ENCODE measurements at places on chromosomes 5 and 9.

DNA sequence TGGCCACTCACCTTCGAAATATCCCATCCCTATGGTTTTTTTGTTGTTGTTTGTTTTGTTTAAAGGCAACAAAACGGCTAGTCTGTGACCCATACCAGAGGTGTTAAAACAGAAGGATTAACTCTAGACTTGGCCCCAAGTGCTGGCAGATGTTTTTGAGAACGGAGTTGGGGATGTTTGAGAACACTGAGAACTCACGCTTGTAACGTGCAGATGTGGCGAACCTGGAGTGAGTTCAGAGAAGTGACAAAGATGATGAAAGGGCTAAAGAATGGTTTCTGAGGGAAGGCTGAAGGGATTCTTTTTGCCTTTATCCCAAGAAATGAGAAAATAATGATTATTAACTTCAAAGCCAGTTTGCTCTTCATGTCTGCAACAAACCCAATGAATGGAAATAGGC is 286.5 kb downstream of the ZNF608 start:
- no peak for DNase-seq

DNA sequence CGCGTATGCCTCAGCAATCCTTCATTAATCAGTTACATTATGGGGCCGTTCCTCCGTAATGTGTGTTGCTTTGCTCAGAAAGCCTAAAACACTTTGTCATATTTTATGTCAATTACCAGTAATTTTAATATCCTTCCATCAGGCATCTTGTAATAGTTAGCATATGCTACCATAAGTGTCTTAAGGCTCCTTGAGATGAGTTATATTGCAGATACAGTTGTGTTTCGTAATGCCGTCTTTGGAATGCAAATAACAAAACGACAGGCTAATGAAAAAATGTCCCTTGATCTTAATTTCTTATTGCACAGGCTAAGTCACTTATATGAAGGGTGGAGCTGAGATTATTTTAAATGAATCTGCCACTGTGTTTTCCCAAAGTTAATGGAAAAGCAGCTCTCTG is 50.5 kb downstream of the TBCA start:
- no peak for DNase-seq

DNA sequence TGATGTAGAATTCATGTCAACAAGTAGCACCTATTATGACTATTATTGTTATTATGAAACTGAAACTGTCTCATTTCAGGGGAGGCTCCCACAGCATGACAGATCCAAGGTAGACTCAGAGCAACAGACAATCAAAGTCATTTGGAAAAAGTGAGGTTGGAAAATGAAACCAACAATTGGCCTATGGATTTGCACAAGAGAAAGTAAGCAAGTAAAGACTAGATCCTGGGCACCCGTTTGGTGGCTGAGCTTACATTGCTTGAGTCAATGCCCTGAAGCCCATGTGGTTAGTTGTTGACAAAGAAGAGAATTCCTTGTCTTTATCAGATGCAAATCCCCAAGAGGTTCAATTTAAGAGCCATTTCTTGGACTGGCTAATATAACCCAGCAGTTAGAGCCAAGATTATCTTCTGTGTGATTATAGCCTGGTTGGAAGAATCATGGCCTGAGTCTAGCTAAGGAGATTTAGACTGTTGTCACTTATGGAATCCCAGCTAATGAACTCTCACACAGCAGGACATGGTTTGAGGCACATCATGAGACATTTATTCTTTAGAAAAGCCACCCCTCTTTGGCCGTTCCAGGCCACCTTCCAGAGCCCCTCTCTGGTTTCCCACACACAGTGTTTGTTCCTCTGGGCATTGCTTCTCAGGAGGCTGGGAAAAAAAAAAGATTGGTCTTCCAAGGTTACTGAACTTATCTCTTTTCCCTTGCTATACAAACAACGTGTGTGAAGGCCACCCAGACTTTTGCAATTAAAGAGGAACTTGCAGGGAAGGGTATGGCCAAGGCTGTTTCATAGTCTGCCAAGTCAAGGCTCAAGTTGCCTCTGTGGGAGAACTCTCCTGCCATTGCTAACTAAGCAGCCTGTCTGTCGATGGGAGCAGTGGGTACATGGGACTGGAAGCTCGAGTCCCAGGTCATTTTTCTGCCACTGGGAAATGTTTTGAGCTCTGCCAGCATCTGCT is 399.5 kb downstream of the ENC1 start:
- no peak for DNase-seq

GRCh38 chr9:27353474-27354229 is 56.7 kb upstream of the EQTN start:
- DNase-seq, result no peak

GRCh38 chr5:178430186-178431062 is 159.8 kb downstream of the COL23A1 start:
- no peak for DNase-seq

DNA sequence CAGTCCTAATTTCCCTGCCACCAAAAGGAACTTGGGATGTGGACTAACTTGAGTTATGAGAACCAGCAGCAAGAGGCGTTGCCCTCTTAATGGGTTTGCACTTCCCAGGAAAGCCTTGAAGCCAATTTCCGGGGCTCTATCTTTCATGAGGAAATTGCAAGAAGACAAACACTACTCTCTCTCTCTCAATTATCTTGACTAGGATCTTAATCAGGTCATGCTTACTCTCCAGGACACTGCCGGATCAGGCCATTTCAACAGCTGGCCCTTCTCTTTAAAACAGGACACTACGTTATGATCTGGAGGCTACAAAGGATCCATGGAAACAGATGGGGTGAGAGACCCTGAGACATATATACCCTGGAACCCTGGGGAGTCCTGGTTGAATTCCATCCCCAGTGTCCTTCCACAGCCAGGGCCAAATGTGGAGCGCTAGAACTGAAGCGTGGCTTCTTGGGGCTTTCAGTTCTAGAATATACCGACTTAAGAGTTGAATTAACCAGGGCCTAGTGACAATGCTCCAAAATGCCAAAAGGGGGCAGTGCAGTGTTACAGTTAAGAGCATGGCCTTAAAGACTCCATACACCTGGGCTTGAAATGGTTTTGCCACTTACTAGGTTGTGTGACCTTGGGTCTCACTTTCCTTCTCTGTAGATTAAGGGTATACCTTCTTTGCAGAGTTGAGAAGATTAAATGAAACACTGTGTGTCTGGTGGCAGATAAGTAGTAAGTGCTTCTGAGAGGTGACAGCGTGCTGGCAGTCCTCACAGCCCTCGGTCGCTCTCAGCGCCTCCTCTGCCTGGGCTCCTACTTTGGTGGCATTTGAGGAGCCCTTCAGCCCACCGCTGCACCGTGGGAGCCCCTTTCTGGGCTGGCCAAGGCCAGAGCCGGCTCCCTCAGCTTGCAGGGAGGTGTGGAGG is 21.1 kb downstream of the FAM219A start:
- peak; percentile 37 for DNase-seq

GRCh38 chr5:64214132-64214531 is 48.5 kb downstream of the RNF180 start:
- no peak for DNase-seq

GRCh38 chr5:64766941-64767340 is 1.6 kb downstream of the SREK1IP1 start:
- DNase-seq, result no peak

GRCh38 chr9:378263-378662 is 163.6 kb downstream of the DOCK8 start:
- no peak for DNase-seq

DNA sequence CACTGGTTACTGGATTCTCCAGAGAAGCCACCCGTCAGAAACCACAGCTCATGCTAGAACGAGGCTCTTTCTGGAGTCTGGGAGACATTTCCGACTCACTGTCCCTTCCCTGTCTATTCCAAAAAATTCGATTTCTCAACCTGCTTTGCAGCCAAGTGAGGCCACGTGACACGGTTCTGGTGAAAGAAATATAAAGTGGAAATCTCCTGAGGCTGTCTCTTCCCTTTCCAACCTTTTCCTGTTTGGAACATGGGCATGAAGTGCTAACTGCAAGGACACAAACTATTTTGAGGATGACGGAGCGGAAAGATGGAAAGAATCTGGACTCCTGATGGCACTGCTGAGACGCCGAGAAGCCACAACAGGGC is 6.1 kb upstream of the PTGS1 start:
- no peak for DNase-seq

- DNase-seq, result no peak
Measured at GRCh38 chr5:176161431-176161830, 76.8 kb upstream of the SIMC1 start.

DNA sequence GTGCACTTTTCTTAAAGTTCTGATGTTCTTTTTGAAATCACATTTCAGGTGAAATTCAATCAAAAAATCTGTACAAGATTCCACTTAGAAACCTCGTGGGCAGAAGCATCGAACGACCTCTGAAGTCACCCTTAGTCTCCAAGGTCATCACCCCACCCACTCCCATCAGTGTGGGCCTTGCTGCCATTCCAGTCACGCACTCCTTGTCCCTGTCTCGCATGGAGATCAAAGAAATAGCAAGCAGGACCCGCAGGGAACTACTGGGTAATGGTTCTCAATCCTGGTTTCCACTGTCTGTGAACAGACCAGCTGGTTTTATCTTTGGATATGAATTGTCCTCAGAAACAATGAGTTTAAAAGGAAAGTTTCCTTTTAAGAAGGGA is 8.1 kb upstream of the SLC2A8 start:
- DNase-seq, result no peak

DNA sequence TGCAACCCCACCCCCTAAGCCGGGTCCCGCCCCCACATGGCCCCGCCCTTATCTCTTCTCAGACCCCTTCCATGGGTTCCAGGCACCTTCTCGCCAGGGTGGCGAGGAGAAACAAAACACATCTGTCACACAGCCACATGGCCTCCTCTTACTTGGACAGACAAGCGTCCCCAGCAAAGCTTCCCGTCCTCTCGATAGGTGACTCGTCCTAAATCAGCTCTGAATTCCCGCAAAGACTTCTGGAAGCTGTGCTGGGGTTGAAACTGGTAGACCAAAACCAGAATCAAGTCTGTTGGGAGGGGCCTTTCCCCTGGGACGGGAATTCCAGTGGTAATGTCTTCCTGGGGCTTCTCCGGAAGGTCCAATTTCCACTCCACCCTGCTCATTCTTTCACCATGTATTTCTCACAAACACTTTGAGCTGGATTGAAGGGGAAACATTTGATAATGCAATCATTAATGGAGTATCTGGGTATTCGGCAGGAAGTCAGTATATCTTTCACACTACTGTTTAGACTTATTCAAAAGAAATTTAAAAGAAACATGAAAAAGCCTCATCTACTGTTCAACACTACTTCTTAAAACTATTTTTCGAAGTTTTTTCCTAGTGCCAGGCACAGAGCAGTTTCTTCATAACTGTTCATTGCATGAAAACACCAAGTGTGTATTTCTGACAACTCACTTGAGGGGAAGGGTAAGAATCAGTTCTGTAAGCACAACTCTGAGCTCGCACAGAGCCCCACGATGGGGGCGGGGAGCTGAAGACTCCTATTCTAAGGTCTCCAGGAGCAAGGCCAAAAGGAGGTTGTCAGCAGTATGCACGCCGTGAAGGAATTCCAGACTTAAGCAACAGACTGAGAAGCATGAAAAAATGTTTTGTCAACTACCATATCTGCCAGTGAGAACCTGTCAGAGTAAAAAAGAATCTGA is 644 bp upstream of the CTNNAL1 start:
- DNase-seq, result no peak

DNA sequence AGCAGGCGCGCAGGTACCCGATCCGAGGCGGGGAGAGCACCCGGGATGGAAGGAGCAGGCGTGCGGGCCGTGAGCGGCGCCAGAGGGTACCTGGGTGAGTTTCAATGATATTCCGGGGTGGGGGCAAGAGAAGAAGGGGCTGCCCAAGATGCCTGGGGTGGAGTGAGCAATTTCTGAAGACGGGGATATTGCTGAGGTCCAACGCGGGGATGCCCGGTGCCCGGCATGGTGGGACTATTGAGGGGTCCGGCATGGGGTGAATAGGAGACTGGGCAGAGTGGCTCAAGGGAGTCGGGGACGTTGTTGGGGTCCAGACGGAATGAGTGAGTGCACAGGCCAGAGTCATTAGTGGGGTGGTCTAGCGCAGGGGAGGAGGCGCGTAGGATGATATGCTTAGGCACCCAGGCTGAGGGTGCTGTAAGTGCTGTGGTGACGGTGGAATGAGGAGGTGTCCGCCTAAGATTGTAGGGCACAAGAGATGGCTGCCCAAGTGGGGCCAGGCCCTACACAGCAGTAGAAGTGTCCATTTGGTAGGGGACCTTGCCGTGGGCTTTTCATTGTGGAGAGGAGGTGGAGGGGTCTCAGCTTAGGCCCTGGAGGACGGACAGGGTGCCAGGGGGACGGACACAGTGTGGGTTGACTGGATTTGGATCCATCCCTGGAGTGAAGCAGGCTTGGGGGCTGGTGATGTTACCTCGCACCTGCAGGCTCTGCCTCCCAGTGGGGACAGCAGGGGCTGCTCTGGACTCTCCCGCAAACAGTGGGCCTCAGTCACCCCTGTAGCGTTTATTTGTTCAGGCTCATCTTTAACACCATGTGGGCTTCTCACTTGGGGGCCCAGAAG is 719 bp downstream of the MIGA2 start:
- no peak for DNase-seq

DNA sequence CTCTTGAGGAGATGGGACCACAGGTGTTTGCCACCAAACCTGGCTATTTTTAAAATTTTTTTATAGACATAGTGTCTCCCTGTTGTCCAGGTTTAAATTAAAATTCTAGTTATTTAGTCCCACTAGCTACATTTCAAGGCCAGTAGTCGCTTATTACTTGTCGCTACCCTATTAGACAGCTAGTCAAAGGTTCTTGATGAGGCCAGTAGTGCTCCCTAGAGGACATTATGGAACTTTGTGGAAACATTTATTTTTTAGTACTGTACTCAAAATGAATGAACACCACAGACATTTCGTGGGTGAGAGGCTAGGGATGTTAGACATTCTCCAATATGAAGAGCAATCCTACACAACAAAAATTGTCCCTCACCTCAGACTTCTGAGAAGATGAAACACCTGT is 14.4 kb upstream of the GRXCR2 start:
- DNase-seq, result no peak

GRCh38 chr5:52378237-52378636 is 409.5 kb upstream of the ITGA1 start:
- no peak for DNase-seq

DNA sequence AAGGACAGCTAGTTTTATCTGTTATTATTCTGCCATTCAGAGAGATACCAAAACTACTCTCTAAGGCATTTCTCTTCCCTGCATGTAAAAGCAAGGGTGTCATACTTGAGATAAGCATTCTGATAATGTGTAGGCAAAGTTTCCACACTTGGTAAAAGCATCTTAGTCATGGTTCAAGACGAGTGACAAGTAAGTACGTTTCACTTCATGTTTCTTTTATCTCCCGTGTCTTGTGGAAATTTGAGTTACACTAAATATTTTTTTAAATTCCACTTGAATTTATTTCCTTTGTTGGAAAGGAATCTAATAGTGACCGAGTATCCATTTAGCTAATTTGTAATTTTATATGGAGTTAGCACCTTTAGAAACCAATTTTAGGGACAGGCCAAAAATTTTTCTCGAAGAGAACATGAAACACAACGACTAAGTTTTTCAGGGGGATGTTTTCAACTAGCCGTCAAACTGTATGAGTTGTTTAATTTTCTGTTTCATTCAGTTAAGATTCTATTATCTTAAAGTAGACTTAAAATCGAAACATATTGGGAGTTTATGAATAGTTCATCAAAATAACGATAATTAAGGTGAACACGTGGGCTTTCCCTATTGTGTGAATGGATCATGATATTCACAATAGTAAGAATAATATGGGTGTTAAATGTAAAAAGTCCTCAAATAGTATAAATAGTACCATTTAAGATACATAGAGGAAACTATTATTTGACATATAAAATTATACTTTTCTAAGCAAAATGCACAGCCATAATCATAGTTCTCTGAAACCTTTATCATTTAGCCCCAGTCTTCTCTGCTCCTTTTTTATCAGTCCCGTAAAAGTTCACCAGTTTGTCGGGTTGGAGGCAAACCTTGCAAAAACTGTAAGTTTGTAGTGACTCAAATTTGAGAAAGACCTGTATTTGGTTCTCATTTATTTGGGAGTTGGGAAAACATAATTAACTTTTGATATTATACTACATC is 1.6 kb downstream of the RFESD start:
- no peak for DNase-seq
